AG04449 (cell line): ENCODE measurements at places on chromosomes 4 and X.

GRCh38 chr4:109648997-109649575, 54.2 kb downstream of the CASP6 start:
- no peak for DNase-seq

GRCh38 chr4:8306511-8307021, 37.0 kb downstream of the HTRA3 start:
- no peak for DNase-seq

DNA sequence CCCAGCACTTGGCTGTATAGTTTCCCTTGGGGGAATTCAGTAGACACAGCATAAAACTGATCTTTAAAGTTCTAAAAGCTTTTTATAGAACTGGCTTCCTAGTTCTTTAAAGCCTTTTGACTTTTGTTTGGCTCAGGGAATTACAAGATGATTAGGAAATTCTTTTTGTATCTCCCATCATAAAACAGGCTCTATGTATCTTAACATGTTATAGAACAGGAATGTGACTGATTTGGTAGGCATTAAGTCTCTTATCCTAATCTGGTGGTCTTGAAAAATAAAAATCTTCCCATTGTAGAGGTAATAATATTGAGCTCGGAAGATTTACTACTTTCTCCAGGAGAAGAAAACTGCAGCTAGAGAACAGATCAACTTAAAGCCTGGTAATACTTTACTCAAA, 262.7 kb downstream of the KCNIP4 start:
- DNase-seq: no peak

GRCh38 chrX:15418707-15419181, 34.5 kb upstream of the VEGFD start:
- DNase-seq: no peak

- DNase-seq: peak; percentile 12
Measured at GRCh38 chr4:105808750-105809041, 86.6 kb upstream of the NPNT start.
